ENCODE measurements at places on chromosomes 5 and 9.

DNA sequence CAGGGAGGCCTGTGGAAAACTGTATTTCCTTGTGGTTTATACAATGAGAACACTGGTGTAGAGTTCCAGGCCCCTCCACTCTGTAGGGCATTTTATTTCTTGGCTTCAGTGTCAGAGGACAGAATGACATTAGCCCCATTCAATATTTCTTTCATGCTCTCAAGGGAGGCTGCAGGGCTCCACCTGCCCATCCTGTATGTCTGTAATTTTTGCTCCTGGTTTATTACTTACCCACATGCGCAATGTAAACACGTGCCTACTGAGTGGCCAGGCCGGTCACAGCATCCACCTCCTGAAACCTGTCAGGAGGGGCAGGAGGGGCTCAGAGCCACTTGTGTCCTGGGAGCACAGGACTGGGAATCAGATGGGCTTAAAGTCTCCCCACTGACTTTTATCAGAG, 82.4 kb downstream of the GADD45G start:
- no peak for DNase-seq

DNA sequence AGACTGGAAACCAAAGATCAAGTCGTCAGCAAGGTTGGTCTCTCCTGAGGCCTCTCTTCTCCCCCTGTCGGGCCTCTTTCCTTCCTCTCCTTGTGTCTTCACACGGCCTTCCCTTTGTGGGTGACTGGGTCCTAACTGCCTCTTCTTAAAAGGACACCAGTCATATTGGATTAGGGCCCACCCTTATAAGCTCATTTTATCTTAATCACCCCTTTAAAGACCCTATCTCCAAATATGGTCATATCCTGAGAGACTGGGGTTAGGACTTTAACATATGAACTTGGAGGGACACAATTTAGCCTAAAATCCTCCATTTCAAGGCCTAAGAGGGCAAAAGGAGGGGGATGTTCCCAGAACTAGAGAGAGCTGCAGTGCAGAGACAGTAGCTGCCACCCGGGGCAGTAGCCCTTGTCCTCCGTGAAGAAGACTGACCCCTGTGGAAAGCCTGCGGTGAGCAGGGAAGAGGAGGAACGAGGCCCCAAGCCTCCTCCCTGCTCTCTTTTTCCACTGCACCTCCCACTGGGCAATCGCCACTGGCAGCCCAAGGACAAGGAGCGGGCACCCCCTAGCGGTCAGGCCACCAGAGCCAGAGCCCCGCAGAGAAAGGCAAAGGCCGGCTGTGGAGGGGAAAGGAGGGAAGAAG, 34.9 kb downstream of the CFAP90 start:
- DNase-seq: peak; percentile 16

DNA sequence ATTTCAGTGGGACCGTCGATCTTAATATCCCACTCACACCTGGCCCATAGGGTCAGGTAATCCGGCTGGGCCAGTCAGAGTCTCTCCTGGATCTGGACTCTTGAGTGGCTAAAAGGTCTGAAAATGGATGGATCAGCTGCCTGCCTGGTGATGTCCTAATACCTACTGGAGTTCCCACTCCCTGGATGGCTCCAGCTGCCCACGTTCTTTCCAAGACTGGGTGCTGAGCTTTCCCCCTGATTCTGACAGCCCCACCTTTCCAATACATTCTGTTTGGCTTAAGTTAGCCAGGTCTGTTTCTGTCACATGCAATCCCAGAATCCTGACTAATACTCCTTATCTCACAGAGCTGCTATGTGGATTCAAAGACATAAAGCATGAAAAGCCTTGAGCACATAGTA, 10.2 kb downstream of the SH3PXD2B start:
- DNase-seq: no peak

GRCh38 chr5:36948041-36948440, 71.5 kb downstream of the NIPBL start:
- no peak for DNase-seq

GRCh38 chr5:112548246-112548881, 129.3 kb upstream of the EPB41L4A start:
- DNase-seq: no peak

GRCh38 chr5:145246961-145247744, 588.0 kb downstream of the PRELID2 start:
- DNase-seq: no peak

GRCh38 chr5:67770431-67771025, 445.0 kb upstream of the PIK3R1 start:
- DNase-seq: no peak

DNA sequence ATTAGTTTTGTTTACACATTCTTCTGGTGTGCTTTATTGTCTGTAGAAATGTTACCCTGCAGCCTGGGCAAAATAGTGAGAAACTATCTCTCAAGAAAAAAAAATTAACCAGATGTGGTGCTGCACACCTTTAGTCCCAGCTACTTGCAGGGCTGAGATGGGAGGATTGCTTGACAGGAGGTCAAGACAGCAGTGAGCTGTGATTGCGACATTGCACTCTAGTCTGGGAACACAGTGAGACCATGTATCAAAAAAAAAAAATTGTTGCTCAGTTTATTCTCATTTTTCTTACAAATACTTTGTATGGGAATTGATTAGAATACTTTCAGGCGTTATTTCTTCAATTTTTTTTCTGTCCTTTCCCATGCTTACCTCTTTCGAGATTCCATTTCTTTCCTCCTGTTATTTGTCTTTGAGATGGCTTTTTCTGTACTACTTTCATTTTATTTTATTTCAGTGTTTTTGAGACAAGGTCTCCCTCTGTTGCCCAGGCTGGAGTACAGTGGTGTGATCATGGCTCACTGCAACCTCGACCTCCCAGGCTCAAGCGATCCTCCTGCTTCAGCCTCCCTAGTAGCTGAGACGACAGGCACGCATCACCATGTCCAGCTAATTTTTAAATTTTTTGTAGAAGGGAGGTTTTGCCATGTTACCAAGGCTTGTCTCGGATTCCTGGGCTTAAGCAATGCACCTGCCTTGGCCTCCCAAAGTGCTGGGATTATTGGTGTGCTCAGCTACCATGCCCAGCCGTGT, 24.9 kb downstream of the TENT2 start:
- DNase-seq: no peak

DNA sequence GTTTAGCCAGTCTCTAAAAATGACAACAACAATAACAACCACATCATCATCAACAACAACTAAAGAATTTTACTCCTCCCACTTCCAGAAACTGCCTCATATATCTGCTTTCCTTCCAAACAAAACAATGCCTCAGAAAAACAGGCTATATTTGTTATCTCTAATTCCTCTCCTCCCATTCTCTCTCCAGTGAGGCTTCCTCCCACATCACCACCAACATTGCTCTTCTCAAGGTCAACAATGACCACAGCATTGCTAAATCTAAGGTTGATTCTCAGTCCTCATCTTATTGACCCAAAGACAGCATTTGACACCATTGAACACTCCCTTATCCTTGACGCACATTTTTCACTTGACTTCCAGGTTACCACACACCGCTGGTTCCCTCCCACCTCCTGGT, 38.1 kb upstream of the PRUNE2 start:
- no peak for DNase-seq

- DNase-seq: no peak
Observed at GRCh38 chr5:138745268-138745667, 8.0 kb upstream of the CTNNA1 start.
